ENCODE measurements at places on chromosomes 4 and X.
A peak's percentile ranks its signal among the peaks of the same experiment; 100 is the strongest.

DNA sequence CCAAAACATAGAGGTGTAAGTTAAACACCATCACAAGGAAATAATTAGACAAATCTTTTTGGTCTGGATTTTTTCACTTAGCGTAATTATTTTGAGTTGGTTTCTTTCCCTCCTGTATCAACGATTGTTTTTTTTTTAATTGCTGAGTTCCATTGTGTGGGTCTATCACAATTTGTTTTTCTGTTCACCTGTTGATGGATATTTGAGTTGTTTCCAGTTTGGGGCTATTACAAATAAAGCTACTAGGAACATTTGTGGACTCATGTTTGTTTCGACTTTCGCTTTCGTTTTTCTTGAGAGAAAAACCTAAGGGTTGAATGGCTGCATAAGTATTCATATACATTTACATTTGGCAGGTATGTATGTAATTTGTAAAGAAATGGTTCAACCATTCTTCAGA lies 20.4 kb upstream of the FBXW7 start:
- no peak for DNase-seq

GRCh38 chrX:79413963-79414362 lies 46.8 kb upstream of the ITM2A start:
- DNase-seq = no peak

- DNase-seq = no peak
Measured at GRCh38 chr4:18691431-18692200, 670.1 kb upstream of the LCORL start.

DNA sequence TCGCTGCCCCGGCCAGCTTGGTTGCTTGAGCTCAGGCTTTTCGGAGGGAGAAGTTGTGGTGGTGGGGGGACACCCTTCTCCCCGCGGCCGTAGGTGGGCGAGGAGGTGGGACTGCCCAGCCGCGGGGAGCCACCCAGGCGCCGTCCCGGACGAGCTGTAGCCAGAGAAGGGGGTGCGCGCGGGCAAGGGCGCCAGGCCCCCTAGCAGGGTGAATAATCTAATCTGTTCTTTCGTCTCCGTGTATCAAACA lies 3.1 kb downstream of the MID1IP1 start:
- DNase-seq = no peak

- DNase-seq = no peak
Measured at GRCh38 chrX:1300449-1300848, 31.8 kb downstream of the CSF2RA start.

GRCh38 chr4:1043651-1044468 lies 32.4 kb downstream of the FGFRL1 start:
- DNase-seq = peak; percentile 95
